ENCODE measurements at places on chromosomes 13 and 19. TPM values are rescaled to one million over a fixed set of nuclear protein-coding genes. Genes with fewer than 3 reads are reported as not detected.
A peak's percentile ranks its signal among the peaks of the same experiment; 100 is the strongest.

GRCh38 chr13:90717451-90717936, 630.0 kb upstream of the MIR17HG start:
- DNase-seq: no peak

DNA sequence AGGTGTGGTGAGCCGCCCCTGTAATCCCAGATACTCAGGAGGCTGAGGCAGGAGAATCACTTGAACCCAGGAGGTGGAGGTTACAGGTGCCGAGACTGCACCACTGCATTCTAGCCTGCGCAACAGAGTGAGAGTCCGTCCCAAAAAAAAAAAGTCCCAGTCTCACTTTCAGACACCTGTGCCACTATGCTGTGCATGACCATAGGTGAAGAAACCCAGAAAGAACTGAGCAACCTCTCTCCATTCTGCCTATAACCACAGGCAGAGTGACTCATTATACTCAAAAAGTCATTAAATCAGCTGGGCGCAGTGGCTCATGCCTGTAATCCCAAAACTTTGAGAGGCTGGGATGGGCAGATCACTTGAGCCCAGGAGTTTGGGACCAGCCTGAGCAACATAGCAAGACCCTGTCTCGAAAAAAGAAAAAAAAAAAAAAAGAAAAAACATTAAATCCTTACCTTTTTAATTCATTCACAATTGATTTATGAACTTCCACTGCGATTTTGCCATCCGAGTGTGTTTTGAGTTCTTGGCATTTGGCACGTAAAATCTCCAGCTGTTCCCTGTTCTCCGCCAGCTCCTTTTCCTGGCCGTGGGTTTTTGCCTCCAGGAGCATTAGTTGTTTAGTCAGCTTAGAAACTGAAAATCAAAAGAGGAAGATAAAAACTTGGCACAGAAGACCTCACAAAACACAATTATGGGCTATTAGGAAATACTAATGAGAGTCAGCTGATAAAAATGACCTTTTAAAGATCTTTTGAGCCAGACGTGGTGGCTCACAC, 45.5 kb upstream of the SLC7A9 start:
- no peak for DNase-seq

DNA sequence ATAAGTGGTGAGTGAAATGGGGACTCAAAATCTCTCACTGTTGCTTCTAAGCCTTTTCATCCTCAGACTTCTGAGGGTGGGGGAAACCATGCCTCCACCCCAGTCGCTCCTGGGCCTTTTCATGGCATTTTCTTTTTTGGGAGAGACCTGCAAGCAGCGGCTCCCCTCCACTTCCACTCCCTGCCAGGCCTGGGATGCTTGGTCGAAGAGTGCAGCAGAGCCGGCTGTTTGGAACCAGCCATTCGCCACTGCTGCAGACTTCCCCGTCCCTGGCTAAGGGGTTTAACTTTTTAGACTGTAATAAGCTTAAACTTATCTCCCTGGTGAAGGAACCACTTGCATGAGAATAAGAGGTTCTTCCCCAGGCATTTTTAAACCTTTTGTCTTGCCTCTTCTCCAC, 617.2 kb downstream of the PCDH9 start:
- DNase-seq: no peak

GRCh38 chr13:97339019-97339987, 94.7 kb upstream of the RAP2A start:
- DNase-seq: peak; percentile 74

GRCh38 chr13:105087945-105088344, 1447.5 kb downstream of the EFNB2 start:
- DNase-seq: no peak

- DNase-seq: no peak
These were observed 249.4 kb downstream of the PCCA start for GRCh38 chr13:100338275-100338674.

- no peak for DNase-seq
These were observed 30.5 kb downstream of the MTRF1 start for GRCh38 chr13:41232578-41233480.

DNA sequence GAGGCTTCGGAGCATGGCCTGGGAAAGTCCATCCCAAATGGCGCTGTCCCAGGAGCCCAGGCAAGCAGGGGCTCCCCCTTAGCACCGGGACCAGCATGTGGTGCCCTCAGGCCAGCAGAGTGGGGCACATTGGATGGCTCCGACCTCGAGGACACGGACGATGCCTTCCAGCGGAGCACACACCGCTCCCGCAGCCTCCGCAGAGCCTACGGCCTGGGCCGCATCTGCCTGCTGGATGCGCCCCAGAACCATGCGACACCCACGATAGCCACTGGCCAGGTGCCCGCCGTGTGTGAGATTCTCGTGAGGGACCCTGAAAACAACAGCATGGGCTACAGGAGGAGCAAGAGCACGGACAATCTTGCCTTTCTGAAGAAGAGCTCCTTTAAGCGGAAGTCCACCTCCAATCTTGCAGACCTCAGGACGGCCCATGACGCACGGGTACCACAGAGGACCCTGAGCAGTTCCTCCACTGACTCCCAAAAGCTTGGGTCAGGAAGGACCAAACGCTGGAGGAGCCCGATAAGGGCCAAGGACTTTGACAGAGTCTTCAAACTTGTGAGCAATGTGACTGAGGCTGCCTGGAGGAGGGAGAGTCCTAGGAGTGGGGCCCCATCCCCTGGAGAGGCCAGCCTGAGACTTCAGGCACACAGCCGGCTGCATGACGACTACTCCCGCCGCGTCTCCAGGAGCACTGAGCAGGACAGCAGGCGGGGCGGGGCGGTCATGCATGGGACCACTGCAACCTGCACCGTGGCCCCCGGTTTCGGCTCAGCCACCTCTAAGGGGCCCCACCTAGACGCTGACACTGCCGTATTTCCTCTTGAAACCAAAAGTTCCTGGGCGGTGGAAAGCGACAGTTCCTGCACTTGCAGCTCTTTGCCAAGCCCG, 63.1 kb downstream of the SPATA13 start:
- DNase-seq: no peak

GRCh38 chr19:45403781-45404556, 900 bp downstream of the PPP1R13L start:
- DNase-seq: peak; percentile 86

DNA sequence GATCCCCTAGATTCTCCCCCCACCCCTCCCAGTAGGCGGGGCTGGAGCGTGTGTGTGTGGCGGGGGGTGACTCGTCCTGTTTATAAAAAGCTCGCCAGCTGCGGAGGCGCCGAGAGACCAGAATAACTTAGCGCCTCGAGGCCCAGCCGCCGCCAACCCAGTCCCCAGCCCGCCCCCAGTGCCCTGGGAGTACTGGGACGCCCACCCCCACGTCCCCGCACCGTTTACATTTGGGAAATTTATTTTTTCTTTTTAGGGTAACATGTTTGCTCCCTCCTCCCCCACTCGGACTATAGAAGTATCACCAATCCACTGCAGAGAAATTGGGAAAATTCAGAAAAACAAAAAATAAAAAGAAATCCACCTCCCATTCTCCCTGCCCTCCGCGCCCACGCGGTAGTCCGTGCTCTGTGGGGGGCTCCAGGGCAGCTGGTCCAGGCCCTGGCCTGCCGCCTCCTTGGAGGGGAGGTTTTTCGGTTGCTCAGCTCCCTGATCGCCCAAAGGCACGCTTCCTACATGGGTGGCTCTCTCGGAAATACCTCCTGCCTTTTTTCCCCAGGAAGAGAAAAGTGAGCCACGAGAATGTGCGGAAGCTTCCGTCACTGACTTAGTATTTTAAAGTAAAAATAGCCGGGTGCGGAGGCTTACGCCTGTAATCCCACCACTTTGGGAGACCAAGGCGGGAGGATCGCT, 1.5 kb upstream of the RAB3A start:
- peak; percentile 89 for DNase-seq

DNA sequence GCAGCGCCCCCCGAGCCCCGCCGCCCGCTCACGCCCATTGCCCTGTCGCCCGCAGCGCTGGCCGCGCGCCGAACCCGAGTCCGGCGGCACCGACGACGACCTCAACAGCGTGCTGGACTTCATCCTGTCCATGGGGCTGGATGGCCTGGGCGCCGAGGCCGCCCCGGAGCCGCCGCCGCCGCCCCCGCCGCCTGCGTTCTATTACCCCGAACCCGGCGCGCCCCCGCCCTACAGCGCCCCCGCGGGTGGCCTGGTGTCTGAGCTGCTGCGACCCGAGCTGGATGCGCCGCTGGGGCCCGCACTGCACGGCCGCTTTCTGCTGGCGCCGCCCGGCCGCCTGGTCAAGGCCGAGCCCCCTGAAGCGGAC, 518 bp downstream of the KLF2 start:
- no peak for DNase-seq

GRCh38 chr13:54742984-54743383, 1714.4 kb downstream of the OLFM4 start:
- no peak for DNase-seq

GRCh38 chr13:45333251-45333976, 7.6 kb downstream of the TPT1 start:
- no peak for DNase-seq

- DNase-seq: no peak
These were observed 24.6 kb downstream of the ZMYM5 start for GRCh38 chr13:19838865-19839275.

- DNase-seq: no peak
These were observed 345.0 kb upstream of the SPRY2 start for GRCh38 chr13:80685942-80686341.

GRCh38 chr13:67493835-67494234, 263.7 kb upstream of the PCDH9 start:
- DNase-seq: no peak

DNA sequence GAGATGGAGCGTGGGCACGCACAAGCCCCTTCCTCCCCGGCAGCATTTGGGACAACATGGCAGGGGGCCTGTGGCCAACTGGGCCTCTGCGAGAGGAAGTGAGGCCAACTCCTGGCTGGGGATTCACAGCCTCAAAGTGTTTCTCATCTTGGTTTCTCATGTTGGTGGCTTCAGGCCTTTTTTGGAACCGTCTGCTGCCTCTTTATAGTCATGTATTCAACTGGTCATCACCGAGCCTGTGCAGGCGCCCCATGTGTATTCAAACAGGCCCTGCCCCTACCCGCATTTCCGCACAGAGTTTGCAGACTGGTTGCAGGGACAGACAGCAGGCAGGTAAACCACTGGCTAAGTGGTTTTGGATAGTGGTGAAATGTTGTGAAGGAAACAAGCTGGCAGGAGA, 17.3 kb upstream of the RELB start:
- DNase-seq: no peak

DNA sequence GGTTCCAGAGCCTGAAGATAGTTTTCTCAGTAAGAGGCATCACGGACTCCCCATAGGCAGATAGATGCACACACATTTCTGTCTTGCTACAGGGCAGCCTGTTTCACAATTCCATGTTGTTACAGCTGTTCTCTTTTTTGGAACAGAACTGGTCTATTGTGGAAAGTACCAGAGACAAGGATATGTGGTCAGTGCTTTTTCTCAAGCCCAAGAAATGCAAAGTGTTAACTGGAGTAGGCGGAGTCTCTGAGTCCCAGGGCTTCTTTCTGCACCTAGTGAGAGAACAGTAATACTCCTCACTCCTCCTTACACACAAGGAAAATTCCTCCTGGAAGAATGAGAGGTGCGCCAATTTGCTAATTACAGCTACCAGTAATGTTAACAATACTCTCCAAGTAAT, 141.6 kb upstream of the ARGLU1 start:
- no peak for DNase-seq

GRCh38 chr19:48750771-48751504, 1.5 kb downstream of the FUT1 start:
- no peak for DNase-seq

DNA sequence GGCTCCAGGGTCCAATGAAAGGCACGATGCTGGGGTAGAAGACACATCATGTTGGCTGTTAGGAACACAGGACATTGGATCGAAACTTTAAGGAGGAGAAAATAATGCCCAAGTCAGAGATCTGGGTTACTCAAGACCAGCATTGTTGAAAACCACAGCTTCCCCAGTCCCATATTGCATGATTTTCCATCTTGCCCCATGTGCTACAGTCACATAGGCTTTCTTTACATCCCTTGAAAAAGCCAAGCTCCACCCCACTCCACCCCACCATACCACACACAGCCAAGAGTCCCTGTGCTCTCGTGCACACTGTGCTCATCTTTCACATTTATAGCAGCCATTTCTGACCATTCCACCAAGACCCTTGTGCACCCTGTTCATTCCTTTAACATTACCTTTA, 636.2 kb downstream of the DIAPH3 start:
- DNase-seq: no peak

DNA sequence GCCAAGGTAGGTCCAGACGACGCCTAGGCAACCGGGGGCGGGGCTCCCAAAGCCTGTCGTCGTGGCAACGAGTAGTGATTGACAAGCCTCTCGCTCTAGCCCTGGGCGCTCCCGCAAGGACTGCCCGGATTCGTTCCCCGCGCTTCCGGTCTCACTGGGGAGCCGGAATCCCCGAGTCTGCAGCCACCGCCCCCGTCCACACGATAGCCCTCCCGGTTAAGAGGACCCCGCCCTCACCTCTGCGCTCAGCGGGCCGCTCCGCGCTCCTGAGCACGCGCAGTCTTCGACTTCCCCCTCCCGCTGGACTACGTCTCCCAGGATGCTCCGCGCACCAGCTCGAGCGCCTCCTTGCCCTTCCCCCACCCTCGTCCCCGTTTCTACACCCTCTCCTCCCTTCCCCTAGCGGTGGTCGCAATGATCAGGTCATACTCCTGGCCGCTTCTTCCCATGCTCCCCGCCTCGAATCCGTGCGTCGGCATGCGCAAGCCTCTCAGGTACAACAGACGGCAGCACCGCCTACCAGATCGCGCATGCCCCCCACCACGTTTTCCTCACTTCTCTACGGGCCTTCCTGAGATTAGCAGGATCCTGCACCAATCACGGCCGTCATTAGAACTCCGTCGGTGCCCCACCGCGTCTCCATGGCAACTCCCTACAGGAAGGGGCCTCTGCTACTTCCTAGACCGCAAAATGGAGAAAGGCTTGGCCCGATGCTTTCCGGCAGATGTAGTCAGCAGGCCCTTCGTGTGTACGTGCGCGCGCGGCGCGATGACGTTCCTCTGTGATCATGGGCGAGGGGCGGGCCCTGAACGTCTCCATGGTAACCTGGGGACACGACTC, at the start of gene MZF1:
Gene MZF1, minus strand, starts transcription at position 518 of the 840 bp plus-strand sequence. CDS start 1,946 bp downstream, outside the sequence.
- peak; percentile 100 for DNase-seq

- no peak for DNase-seq
These were observed 55.7 kb downstream of the FAM216B start for GRCh38 chr13:42836930-42837690.

- DNase-seq: no peak
These were observed 10.0 kb upstream of the FFAR2 start for GRCh38 chr19:35438096-35438495.

DNA sequence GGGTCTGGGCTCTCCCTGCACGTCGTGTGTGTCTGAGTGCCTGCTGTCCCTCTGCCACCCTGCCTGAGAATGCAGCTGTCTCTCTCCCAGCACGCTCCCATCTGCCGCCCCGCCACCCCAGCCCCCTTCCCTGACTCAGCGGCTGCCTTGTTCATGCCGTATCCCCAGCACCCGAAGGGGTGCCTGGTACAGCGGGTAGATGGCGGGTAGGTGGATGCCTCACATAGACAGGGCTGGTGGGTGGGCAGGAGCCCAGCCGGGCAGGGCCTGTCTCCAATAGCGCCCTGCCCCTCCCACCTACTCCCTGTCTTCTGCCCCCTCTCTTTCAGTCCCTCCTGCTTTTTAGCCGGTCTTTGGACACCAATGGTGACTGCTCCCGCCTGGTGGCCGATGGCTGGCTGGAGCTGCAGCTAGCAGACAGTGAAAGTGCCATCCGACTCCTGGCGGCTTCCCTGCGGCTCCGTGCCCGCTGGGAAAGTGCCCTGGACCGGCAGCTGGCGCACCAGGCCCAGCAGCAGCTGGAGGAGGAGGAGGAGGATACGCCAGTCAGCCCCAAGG, 30.3 kb downstream of the DHX34 start:
- no peak for DNase-seq

- DNase-seq: no peak
These were observed 330.2 kb downstream of the KLF12 start for GRCh38 chr13:73803997-73804396.

TPRX2 gene
- total RNA-seq: not detected

FSD1 gene
- total RNA-seq: 0.84 TPM

CBARP gene
- 3.7 TPM for total RNA-seq

HSPBP1 gene
- 14.1 TPM for total RNA-seq

CEACAM16 gene
- 0.36 TPM for total RNA-seq

All from aorta (tissue), 5 donors.